ENCODE measurements at places on chromosomes 16 and 17.
A peak's percentile ranks its signal among the peaks of the same experiment; 100 is the strongest.

DNA sequence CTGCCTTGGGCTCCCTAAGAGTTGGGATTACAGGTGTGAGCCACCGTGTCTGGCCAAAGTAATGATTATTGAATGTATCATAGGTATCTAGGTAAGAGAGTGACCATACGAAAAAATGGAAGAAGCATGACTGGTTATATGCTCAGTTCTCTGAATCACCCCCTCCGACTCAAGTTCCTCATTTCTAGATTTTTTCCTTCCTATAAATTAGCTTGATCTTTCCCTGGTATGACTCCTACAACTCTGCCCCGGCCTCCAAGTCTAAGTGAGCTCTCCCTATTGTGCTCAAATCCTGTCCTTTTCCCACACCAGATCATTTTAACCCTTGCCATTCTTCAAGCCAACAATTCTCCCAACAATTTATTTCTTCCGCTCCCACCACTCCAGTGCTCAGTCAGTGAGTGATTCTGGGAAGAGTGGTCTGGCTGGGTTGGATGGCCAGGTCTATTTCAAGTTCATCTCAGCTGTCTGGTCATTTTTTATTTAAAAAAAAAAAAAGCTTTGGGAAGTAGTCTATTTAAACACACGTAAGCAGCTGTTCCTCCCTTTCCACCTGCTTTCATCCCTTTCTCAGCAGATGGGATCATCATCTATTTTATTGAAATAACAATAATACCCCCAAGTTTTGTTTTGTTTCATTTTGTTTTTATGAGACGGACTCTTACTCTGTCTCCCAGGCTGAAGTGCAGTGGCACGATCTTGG is 120.2 kb upstream of the HS3ST2 start:
- DNase-seq: no peak

GRCh38 chr17:280216-280615 is 72.4 kb downstream of the RPH3AL start:
- no peak for DNase-seq

- DNase-seq: no peak
These were observed 108.2 kb downstream of the N4BP1 start for GRCh38 chr16:48501516-48502377.

GRCh38 chr17:76497979-76498875 is 3.0 kb downstream of the RHBDF2 start:
- no peak for DNase-seq

GRCh38 chr17:73532421-73532901 is 111.8 kb downstream of the SDK2 start:
- no peak for DNase-seq

DNA sequence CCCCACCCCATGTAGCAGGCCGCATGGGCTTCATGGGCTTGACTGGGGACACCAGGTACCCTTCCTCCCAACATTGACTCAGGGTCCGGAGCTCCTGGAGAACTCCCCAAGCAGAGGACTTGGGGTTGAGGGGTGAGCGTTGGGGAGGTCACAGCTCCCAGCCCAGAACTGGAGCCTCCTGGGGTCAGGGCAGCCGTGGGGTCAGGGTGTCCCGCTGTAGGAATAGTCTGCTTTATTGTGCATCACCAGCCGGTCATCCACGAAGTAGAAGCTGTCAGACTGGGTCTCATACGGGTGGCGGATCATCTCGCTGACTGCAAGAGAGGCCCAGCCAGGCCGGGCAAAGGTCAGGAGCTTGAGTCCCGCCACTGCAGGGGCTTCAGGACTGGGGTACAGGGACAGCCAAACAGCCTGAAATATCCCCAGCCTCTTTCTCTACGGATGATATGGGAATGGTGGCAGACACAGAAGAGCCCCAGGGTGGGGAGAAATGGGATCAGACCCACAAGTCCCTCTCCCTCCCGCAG is 5.3 kb downstream of the UNC119 start:
- no peak for DNase-seq

DNA sequence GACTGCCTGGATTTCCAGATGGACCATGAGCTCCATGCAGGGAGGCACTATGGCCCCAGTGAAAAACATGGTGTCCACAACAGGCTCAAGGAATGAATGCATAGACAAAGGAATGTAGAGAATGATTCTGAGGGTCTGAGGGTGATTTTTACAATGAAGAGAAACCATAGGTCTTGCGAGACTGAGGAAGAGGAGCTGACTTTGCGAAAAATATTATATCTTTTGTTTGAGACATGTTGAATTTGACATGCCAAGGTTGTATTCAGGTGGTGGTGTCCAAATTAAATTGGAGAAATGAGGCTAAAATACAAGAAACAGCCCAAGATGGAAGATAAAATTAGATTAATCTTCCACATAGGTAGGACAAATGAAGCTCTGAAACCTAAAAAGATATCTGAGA is 12.7 kb downstream of the HSD17B2 start:
- no peak for DNase-seq

- no peak for DNase-seq
These were observed 16.4 kb upstream of the CUEDC1 start for GRCh38 chr17:57971572-57971971.

GRCh38 chr16:66366433-66367299 is at the start of gene CDH5:
CDH5 (plus strand) TSS chr16:66366691; CDS start chr16:66379338, 12,647 bp downstream.
- no peak for DNase-seq

DNA sequence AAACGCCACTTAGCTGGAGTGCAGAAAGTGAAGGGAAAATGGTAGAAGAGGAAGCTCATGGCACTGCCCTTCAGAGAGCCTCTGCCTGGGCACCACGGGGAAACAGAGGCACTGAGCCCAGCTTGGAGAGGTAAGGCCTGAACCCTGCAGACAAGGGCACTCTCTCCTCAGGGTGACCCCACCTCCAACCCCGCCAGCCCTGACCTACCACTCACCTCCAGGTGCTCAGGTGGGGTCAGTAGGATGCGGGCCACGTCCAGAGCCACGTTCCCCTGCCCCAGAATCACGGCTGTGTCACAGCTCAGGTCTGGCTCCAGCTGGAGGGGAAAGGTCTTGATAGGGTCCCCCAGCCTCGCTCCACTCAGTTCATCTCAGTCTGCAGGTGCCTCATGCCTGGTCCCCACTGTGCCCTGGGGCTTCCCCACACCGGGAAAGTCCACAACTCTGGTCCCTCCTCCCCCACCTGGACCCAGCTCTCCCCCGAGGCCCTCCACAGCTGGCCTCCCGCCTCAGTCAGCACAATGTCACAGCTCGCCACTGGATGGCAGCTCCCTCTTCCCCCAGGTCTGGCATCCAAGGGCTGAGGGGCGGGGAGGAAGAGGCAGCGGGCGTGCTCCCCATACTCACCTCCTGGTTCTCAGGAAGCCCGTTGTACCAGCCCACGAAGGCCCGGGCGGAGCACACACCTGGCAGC is 6.0 kb upstream of the GRIN2C start:
- no peak for DNase-seq

DNA sequence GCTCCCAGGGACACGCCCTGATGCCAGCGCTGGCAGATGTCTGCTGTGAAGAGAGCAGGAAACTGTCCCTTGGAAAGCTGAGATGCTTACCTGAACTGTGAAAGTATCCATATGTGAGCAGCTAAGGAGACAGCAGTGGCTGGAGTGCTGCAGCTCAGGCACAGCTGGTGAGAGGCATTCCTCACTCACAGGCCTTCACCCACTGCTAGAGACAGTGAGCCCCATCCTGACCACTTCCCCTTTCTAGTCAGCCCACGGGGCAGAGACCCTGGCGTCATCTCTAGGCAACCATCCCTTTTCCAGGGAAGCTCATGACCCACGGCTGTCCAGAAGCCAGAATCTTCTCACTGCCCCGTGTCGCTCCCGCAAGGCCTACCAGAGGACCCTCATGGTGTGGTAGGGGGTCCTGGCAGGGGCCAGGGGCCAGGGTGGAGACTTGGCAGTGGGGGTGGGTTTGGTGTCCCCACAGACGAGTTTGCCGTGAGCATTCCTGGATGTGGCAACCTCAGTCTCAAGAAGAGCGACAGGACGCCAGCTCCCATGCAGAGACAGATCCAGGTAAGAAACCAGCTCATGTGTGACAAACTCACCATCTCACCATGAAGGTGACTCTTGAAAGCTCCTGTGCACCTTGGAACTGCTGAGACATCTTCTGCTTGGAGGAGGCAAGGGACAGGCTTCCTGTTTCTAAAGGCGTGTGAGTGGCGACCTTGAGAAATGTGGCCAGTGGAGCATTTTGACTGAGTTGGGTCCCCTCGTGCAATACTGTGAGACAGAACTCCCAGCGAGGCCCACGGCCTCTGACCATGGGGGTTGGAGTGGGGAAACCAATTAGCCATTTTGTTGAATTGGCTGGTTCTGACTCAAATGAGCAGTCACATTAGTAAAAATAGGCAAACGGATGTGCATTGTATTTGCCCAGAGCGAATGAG is at the start of gene SCIMP:
Gene SCIMP, minus strand, starts transcription at position 216 of the 932 bp plus-strand sequence. Its CDS starts 105 bp downstream, at position 111.
- peak; percentile 65 for DNase-seq

GRCh38 chr16:81707411-81708265 is 71.5 kb upstream of the PLCG2 start:
- DNase-seq: no peak

GRCh38 chr17:29677824-29678223 is 55.1 kb upstream of the CORO6 start:
- no peak for DNase-seq

- DNase-seq: peak; percentile 95
These were observed 53.3 kb upstream of the TOB1 start for GRCh38 chr17:50919321-50920040.

DNA sequence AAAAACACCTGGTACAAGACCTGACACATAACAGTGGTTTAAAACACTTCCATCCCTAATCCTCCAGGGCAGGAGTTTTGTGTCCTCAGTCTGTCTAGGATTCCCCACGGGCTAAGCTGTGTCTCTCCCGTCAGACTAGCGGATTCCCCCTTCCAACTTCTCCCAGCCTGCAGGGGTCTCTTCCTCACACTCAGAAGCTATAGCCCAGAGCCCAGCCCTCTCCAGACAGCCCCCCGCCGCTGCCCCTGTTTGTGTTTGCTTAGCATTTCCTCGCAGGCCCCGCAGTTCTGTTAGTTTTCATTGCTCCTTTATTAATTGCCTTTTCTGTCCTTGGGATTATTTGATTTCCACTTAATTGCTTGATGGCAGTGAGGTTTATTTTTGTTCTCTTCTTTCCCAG is 91.2 kb downstream of the TMEM132E start:
- no peak for DNase-seq

DNA sequence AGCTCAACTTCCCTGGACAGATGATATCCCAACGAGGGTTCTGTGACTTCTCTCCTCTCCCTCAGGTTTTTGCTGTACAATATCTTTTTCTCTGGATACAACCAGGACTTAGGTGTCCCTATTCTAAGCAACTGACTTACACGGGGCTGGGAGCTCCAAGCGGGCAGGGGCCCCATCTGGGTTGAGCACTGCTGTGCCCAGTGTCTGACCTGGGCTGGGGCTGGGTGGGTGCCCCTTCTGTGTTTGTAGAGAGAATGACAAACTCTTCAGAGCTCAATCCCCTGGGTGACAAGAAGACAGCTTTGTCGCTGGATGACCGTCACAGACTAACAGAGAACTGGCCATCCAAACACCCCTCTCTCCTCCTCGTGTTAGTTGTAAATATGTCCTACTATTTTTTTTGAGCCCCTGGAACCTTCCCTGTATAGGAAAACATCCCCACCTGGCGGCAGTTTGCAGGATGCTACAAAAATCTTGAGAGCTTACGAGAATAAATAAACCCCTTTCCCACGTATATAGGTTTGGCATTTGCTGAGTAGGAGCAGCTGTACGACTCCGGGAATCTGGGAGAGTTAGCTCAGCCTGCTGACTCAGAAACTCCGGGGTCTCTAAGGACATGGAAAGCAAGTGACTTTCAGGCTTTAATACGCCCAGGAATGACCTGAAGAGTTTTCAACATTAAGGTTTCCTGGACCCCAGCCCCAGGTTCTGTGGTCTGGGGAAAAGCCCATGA is 23.7 kb upstream of the RCVRN start:
- no peak for DNase-seq

DNA sequence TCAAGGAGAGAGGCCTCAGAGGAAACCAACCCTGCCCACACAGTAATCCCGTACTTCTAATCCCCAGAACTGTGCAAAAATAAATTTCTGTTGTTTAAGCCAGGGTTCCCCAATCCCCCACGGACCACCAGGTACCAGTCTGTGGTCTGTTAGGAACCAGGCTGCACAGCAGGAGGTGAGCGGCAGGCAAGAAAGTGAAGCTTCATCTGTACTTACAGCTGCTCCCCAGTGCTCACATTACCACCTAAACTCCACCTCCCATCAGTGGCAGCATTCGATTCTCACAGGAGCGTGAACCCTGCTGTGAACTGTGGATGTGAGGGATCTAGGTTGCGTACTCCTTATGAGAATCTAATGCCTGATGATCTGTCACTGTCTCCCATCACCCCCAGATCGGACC is 101.1 kb upstream of the CDC42EP4 start:
- no peak for DNase-seq

GRCh38 chr17:72599891-72600290 is 479.1 kb downstream of the SOX9 start:
- DNase-seq: no peak

- peak; percentile 59 for DNase-seq
These were observed 13.1 kb upstream of the PRR35 start for GRCh38 chr16:546909-547770.

GRCh38 chr16:47463771-47464624 is 2.9 kb downstream of the PHKB start:
- DNase-seq: no peak

DNA sequence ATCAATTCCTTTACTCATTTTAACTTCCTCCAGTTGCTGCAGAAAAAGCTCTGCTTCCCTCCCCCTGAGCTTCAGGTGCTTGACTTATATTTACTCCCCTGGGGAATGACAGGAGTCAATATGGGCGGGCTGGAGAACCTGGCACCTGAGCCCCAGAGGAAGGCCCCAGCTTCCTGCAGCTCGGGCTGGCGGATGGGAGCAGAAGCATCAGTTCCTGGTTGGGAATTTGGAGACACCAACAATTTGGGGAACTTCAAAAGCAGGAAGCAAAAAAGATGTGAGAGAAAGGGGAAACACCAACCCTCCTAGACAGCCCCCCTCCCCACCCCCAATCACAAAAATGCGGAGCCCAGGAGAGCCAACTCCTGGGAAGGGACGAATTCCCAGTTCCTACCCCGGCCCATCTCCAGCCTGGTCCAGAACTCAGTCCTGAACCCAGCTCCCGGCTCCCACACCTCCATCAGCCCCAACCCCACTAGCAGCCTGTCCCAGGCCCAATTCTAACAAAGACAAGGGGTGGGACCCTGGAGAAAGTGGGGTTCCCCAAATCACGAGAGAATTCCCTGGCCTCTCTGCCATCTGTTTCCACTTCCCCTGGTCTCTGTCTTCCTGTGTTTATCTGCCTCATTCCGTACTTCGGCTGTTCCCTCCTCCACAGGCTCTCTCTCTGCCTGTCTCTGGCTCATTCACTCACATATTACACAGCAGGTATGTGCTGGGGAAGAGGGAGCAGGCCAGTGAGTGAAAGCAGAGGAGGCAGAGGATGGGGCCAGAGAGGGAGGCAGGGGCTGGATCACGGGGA is 16.2 kb upstream of the ASGR2 start:
- peak; percentile 33 for DNase-seq

All from CD4-positive, alpha-beta T cell treated with Interferon gamma for 1 hour (primary cell).